Muscle of leg (tissue), 16 donors: ENCODE measurements at places on chromosomes 13 and 19. TPM values are rescaled to one million over a fixed set of nuclear protein-coding genes. Genes with fewer than 3 reads are reported as not detected.

The ZNF578 gene
- total RNA-seq, result 5.9 TPM

DNA sequence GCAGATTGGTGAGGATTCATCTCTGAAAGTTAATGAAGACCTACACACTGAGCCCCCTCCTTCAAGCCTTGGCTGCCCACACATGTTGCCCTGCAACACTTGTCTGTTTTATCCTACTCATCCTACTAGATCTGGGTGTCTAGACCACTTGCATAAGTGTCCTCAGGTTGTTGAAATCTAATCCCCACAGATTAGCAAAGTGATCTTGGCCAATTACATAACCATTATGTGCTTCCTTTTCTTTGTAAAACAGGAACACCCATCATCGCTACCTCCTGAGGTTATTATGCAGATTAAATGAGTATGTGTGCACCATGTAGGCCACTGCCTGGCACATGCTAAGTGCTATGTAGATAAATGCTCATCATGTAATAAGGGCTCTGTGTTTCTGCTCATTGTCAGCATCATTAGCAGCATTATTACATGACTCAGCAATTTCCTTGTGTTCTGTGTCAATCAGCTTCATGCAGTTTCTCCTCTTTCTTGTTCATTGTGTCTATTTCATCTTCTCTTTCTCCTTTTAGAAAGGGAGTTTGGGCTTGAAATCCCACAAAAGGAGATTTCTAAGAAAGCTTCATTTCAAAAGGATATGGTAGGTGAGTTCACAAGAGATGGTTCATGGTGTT is 15.1 kb downstream of the ZNF175 start:
- no peaks in the 10 kb centered on the region for H3K27me3 ChIP-seq
- no peak overlapping the region for H3K4me3 ChIP-seq
- no peak for DNase-seq
- no peaks in the 10 kb centered on the region for H3K4me1 ChIP-seq

The RFX1 gene
- 1.8 TPM for total RNA-seq

The BST2 gene
- 4.7 TPM for total RNA-seq

The KCTD4 gene
- 0.04 TPM for total RNA-seq

DNA sequence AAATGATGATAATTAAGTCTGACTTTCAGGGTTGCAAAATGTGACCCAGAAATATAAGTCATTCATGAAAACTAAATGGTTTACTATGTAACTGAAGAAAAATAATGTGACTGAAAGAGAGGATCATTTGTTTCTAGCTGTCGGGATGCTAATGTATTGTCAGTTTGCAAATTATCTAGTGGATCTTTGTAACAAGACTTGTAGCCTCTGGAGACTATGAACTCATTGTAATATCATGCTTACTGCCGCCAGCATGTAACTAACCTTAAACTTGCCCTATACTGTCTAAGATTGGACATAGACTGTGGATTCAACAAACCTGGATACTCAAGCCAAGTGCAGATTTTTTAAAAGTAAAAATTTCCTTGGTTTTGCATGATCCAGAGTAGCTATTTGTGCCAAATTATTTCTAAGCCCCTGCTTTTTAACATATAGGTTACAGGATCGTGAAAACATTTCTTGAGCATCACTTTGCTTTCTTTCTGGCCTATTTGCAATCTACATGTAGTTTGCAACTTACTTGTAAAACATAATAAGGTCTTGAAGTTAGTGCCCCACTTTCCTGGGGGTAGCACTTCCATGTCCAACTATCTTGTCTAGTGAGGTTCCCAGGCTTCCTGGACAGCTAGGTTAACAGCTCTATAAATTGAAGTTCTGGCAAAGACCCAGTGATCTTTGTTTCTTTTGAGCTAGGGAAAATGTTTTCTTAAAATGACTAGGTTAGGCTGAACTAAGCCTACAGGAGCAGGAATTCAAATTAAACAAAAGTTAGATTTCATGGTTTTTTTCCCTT is 3.3 kb upstream of the POSTN start:
- peak overlapping the region; percentile 80 for H3K27ac ChIP-seq
- no peak overlapping the region for H3K4me3 ChIP-seq
- H3K36me3 ChIP-seq, result no peaks in the 10 kb centered on the region
- no peaks in the 10 kb centered on the region for H3K27me3 ChIP-seq

The SIGLECL1 gene
- total RNA-seq, result not detected

DNA sequence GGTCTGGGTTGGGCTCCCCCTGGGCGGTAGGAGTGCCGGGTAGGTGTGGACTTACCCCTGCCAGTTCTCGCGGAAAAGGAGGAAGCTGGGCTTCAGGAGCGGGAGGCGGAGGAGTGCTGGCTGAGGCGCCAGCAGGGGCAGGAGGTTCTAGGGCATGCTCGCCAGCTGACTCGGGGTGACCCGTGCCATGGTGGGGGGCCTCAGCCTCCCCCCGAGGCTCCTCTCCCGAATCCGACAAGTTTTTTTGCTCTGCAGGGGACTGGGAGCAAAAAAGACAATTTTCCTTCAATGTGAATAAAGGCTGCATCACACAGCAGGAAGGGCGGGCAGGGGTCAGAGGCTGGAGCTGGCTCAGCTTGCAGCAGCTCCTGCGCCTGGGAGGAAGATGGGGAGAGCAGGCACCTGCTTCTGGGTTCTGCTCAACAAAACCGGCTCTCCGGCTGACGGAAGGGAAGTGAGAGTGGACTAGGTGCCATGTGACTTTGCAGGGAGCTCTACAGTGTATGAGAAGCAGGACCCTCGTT is 26.5 kb downstream of the RANBP3 start:
- peak overlapping the region; percentile 17 for H3K27ac ChIP-seq
- peaks cover 58% of the 10 kb centered on the region for H3K4me1 ChIP-seq
- no peaks in the 10 kb centered on the region for H3K27me3 ChIP-seq

The POU2F2 gene
- total RNA-seq, result 0.35 TPM

The ATP8B3 gene
- total RNA-seq, result 0.35 TPM

DNA sequence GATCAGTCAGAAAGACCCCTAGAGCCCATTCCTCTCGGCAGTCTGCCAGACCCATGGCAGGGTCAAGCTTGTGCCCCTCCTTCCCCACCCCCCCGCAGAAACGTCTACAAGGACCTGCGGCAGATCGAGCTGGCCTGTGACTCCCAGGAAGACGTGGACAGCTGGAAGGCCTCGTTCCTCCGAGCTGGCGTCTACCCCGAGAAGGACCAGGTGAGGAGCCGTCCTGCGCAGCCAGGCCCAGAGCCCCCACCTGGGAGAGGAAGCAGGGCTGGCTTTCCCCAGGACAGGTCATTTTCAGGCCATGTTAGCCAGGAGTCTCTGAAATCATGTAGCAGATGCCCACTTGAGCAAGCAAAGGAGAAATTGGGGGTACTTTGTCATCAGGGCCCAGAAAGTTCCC is 12.3 kb downstream of the TMED1 start:
- no peaks in the 10 kb centered on the region for H3K27me3 ChIP-seq
- H3K4me1 ChIP-seq, result peaks cover 6% of the 10 kb centered on the region
- peaks cover 54% of the 10 kb centered on the region for H3K36me3 ChIP-seq
- DNase-seq, result peak; percentile 11
- no peak overlapping the region for H3K4me3 ChIP-seq
- no peak overlapping the region for H3K27ac ChIP-seq

- H3K4me1 ChIP-seq, result peaks cover 6% of the 10 kb centered on the region
- no peak overlapping the region for H3K4me3 ChIP-seq
- peak; percentile 20 for DNase-seq
- no peaks in the 10 kb centered on the region for H3K36me3 ChIP-seq
Measured at GRCh38 chr13:29323954-29324353, 271.5 kb downstream of the SLC7A1 start.

The IGFL1 gene
- total RNA-seq, result not detected

The SOHLH2 gene
- 4.3 TPM for total RNA-seq

GRCh38 chr13:73675821-73676220 is 458.4 kb downstream of the KLF12 start:
- no peaks in the 10 kb centered on the region for H3K27me3 ChIP-seq
- no peak overlapping the region for H3K4me3 ChIP-seq
- DNase-seq, result no peak
- no peak overlapping the region for H3K27ac ChIP-seq
- no peaks in the 10 kb centered on the region for H3K36me3 ChIP-seq

DNA sequence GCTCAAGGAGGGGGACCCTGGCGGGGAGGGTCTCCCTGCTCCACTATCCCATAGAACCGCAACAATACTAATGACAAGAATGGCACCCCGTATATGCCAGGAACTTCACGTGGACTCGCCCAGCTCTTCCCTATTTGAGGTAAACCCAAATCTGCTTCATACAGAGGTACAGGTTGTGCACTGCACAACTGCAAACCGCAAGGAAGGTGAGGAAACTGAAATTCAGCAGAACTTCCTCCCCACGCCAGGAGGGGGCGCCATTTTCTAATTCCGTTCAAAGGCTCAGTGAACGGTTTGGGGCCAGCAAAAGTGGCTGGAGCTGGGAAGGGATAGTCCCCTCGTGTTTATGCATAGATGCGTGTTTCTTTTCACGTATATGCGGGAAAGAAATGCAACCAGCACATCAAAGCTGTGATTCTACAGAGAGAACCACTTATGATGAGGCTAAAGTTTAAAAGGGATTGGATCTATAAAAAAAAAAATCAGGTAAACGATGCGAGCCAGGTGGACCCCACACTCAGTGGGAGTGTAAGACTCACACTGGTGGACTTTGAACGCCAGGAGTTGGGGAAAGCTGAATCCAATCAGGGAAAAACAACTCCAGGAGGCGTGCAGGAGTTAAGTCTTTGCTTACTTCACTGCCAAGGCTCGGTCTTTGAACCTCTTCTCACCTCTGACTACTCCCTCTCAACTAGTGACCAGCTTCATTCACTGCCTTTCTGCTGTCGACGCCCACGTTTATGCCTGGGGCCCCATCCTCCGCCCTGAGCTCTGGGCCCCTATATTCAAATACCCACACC is 20.3 kb downstream of the C19orf81 start:
- H3K4me3 ChIP-seq, result no peak overlapping the region
- no peaks in the 10 kb centered on the region for H3K36me3 ChIP-seq
- no peaks in the 10 kb centered on the region for H3K4me1 ChIP-seq
- H3K27me3 ChIP-seq, result peaks cover 81% of the 10 kb centered on the region
- H3K27ac ChIP-seq, result no peak overlapping the region

- H3K4me3 ChIP-seq, result no peak overlapping the region
- H3K27me3 ChIP-seq, result no peaks in the 10 kb centered on the region
- H3K4me1 ChIP-seq, result no peaks in the 10 kb centered on the region
- DNase-seq, result no peak
- no peak overlapping the region for H3K27ac ChIP-seq
Measured at GRCh38 chr19:56163097-56163496, 12.7 kb upstream of the GALP start.

The FBN3 gene
- 4.8 TPM for total RNA-seq

DNA sequence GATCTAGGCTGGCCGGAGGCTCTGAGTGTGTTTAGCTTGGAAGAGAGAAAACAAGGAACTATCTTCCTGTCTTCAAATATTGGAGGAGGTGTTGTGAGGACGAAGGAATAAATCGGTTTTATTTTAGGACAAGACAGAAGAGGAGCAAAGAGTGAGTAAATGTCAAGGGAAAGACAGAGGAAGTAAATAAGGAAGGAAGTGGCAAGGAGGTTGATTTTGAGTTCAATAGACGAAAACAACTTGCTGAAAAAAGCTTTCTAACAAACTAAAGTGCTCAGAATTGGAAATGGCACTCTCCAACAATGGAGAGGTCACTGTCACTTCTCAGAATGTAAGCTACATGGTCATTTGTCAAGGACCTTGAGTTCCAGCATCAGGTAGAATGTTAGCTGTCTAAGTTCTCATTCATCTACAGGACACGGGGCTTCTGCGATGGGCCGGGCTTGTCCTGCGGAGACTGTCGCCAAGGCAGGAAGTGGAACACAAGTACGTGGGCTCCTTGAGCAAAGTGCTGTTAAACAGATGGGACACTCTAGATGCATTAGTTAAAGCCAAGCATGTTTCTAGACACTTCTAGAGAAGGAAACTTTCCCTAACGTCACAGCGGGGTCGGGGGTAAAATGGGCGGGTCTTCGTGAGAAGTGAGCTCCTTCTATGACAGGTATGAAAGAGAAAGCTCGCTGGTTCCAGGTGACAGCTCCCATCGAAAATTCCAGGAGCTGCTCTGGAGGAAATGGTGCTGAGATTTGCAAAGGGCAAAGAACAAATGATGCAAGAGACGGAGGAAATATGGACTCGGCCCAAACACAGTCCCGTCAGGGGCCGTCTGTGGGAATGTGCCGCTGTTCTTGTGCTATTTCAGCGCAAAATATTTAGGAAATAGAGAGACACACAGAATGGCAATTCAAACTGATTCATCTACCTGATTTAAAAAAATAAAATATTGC is 103.9 kb upstream of the UBL3 start:
- no peak overlapping the region for H3K4me3 ChIP-seq
- no peak for DNase-seq
- H3K36me3 ChIP-seq, result no peaks in the 10 kb centered on the region
- no peak overlapping the region for H3K27ac ChIP-seq

DNA sequence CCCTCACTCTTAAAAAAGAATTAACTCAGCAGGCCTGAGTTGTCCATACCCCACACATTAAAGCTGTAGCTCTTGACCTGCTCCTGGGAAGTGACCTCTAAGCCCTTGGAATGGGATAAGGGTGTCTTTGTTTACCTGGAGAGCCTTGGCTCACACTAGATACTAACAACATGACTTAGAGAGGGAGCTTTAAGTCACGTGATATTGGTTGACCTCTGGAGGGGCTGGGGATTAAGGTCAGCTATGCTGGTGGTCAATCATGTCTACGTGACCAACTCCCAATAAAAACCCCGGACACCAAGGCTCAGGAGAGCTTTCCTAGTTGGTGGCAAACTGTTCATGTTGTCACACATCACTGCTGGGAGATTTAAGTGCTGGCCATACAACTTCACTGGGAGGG is 2.9 kb downstream of the NWD1 start:
- no peak overlapping the region for H3K27ac ChIP-seq
- no peaks in the 10 kb centered on the region for H3K27me3 ChIP-seq
- no peak for DNase-seq
- H3K4me3 ChIP-seq, result no peak overlapping the region

GRCh38 chr13:111005808-111006505 is 91.1 kb upstream of the ANKRD10 start:
- DNase-seq, result peak; percentile 94
- no peak overlapping the region for H3K4me3 ChIP-seq
- no peaks in the 10 kb centered on the region for H3K36me3 ChIP-seq
- peak overlapping the region; percentile 98 for H3K27ac ChIP-seq
- H3K27me3 ChIP-seq, result no peaks in the 10 kb centered on the region

The KRTDAP gene
- 0.18 TPM for total RNA-seq

- H3K4me3 ChIP-seq, result no peak overlapping the region
- peaks cover 55% of the 10 kb centered on the region for H3K36me3 ChIP-seq
- DNase-seq, result peak; percentile 95
- no peaks in the 10 kb centered on the region for H3K27me3 ChIP-seq
- peak overlapping the region; percentile 98 for H3K27ac ChIP-seq
- H3K4me1 ChIP-seq, result peaks cover 52% of the 10 kb centered on the region
Measured at GRCh38 chr19:41308450-41309179, 1.4 kb upstream of the CCDC97 start.

The NLRP5 gene
- total RNA-seq, result not detected

DNA sequence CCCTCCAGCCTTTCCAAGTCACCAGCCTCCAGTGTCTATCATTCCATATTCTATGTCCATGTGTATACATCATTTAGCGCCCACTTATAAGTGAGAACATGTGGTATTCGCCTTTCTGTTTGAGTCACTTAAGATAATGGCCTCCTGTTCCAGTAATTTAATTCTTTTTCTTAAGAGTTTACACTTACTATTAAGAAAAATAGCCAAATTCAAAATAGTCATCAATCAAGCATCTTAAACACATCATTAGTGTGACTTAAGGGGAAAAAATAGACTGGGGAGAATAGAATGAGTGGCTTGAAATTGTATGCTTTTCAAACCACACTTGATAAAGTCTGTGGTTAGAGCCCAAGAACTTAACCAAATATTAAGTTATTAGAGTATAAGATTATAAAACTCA is 248.0 kb downstream of the MAB21L1 start:
- H3K4me3 ChIP-seq, result no peak overlapping the region
- H3K4me1 ChIP-seq, result no peaks in the 10 kb centered on the region
- no peaks in the 10 kb centered on the region for H3K27me3 ChIP-seq
